Cardiac septum (tissue), 1 donor: ENCODE measurements at places on chromosomes 3 and 15.

DNA sequence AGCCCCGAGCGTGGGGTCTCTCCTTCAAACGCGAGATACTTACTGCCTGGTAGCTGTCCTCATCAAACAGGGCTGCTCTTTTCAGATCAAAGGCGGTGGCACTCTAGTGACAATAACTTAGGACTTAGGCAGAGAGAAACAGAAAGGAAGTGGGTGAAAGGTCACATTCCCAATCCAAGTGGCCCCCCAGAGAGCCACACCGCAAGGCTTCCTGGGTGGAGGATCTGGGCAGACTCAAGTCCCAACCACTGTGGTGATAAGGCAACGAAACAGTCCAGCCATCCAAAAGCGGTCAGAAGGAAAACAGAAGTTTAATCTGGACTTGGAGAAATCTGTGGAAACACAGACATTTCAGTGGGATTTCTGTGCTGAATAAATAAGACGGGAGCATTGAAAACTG lies 227.2 kb downstream of the ADAMTS17 start:
- DNase-seq: no peak

GRCh38 chr3:175266478-175266877 lies 407.3 kb downstream of the NAALADL2 start:
- no peak for DNase-seq

DNA sequence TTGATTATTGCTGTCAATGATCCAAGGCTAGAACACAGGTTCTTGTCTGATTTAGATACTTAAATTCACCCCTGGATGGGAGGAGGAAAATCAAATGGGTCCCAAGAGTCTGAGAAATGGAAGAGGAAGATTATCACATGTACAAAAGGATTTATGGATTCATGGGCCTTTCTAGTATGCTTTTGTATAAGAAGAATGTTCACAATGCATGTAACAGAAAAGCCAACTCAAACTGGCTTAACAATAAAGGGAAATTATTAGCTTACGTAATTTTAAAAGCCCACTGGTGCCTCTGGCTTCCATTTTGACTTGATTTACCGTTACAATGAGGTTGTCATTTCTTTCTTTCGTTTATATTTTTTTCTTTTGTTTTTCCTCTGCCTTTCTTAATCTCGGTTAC lies 782.5 kb upstream of the GRM7 start:
- DNase-seq: no peak

GRCh38 chr3:183532620-183533411 lies 22.7 kb downstream of the KLHL6 start:
- no peak for DNase-seq

DNA sequence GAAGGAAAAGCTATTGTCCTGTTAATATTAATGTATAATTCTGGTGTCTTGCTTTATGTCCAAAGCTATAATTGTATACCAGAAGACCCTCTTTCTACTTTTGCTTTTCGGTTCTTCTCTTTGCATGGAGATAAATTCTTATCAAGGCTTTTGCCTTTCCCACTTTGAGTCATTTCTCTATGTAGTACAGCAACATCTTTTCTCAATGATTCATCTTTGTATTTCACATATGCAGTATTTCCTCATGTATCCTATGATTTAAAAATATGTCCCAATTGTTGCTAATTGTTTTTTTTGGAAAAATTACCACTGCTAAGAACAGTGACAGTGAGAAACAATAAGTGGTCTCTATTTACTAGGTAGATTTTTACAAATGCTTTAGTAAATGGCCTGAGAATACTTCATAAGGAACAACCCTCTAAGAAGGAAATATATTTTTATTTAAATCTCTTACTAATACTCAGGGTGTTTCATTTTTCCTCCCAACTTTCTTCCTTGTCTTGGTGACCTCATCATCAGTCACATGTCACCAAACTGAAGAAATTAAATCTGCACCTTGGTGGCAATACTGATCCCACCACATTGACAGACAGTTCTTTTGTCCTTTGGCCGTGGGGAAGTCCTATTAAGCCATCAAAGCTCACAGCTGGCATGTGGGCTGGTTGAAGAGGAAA lies 290.6 kb downstream of the SATB1 start:
- DNase-seq: no peak

GRCh38 chr3:120177707-120178306 lies 83.6 kb upstream of the GSK3B start:
- no peak for DNase-seq

GRCh38 chr3:49630784-49631183 lies 43.4 kb upstream of the APEH start:
- no peak for DNase-seq

- no peak for DNase-seq
Observed at GRCh38 chr3:23106666-23107065, 96.5 kb upstream of the UBE2E2 start.

- DNase-seq: no peak
Observed at GRCh38 chr3:174651951-174652350, 207.2 kb upstream of the NAALADL2 start.

DNA sequence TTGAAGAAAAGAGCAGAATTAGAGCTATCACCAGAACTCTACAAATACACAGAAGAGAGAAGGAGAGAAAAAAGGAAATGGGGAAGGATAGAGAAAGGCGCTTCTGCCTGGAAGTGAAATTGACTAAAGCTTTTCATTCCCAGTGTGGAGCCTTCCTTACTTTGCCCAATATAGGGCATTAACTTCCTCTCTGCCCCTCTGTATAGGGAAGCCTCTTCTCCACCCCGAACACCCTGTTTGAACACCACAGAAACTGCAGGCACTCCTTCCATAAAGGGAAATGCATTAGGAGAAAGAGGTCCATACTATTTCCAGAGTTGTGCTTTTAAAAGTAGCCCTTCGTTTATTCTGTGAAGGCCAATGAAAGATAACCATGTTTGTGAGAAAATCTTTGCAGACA lies 248.5 kb downstream of the RAP2B start:
- DNase-seq: no peak

- no peak for DNase-seq
Observed at GRCh38 chr15:29283381-29283780, 13.8 kb upstream of the NSMCE3 start.

- DNase-seq: no peak
Observed at GRCh38 chr3:197169028-197169427, 129.4 kb downstream of the DLG1 start.
